ENCODE measurements at places on chromosomes 6 and 20.

DNA sequence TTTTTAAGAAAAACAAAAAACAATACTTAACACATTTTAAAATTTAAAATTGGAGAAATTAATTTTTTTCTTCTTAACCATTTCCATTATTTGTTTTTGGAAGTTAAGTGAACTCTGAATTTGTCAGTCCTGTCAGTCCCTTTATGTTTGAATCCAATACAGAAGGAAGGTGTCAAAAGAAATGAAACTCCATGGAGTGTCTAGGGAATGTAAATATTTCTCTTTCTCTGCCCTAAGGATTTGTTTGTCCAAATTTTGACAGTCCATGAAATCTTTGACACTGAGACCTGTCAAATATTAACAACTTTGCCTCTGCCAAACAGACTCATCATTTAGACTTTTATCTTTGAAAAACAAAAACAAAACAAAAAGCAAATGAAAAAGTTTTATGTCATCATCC lies 166.4 kb downstream of the EPHA7 start:
- DNase-seq = no peak

GRCh38 chr6:159170999-159171712 lies 2.0 kb downstream of the FNDC1 start:
- DNase-seq = no peak

GRCh38 chr6:83218646-83219045 lies 25.5 kb downstream of the RWDD2A start:
- no peak for DNase-seq

DNA sequence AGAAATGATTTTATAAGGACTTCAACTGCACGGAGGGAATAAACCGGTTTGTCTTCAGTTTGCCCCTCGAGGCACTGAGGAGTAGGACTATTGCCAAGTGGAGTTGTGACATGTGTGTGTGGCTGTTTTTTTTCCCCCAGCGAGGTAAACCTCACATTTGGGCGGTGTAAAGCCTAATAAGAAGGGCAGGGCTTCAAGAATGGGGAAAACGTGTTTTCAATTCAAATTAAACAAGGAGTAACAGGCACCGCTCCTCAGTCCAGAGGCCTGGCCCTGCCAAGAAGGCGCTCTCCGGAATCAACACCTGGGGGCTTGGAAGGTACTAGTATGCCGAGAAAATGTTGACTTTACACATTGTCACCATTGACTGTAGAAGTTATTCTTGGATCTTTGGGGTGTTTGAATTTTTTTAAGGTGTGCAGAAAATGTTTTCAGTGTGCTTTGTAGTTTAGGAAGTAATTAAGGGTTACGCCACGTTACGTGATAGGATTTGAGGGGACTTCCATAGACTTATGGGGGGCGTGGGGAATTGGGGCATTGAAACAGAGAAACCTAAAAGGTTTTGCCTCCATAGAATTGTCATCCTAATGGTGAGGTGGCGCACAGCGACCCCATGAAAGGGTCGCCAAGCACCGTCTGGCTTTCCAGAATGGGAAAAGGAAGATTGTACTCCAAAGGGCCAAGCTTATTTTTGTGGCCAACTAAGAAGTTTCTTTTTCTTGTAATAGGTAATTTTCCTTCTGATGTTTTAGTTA lies 791 bp downstream of the ADGRG6 start:
- no peak for DNase-seq

DNA sequence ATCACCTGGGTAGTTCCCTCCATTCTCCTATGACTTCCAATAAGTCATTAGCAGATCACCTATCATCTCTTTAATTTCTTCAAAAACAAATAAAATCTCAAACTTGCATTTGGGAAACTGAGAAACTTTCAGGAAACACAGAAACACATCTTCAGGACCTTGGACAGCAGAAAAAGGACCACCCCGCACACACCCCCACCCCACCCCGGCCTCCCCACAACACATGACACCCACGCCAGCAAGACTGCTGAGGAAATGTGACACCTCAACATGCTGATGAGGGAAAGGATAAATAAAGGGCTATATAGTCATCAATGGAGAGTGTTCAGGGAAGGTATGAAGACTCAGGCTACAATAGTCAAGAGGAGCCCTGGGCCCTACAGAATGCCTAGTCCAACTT lies 15.6 kb upstream of the TRIM39 start:
- DNase-seq = no peak

GRCh38 chr6:111423055-111423633 lies 59.9 kb downstream of the REV3L start:
- no peak for DNase-seq

DNA sequence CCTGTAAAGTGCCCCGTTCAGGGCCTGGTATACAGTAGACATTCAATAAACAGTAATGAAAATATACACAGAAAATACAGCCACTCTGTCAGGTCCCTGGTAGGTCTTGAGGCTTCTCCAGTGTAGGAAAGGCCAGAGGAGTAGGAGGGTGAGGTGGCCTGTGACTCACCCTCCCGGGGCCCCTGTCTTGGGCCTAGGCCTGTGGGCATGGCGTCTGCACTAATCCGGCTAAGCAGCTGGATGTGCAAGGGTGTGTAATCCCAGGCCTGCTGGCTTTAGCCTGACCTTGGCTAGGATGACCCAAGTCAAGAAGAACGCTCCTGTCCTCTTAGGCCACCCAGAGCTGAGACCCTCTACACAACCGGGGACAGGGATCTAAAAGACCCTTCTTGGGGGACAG lies 84.9 kb downstream of the KCNB1 start:
- no peak for DNase-seq

GRCh38 chr6:165833355-165833754 lies 170.3 kb upstream of the PDE10A start:
- DNase-seq = no peak

DNA sequence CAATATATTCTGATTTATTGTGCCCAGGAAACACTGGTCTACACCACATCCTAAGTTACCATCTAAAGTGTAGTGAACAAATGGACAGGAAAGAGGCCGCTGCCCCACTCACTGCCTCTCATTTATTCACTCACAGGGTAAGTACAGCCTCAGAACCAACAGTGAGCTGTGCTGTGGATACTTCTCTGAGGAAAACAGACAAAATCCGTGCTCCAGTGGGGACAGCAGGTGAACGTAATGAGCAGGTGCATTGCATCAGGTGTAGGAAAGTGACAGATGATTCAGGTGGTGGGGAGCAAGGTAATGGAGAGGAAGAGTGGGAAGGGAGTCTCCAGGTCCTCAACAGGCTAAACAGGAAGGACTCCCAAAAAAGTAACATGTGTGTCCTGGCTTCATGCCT lies 8.4 kb upstream of the ULBP2 start:
- no peak for DNase-seq

DNA sequence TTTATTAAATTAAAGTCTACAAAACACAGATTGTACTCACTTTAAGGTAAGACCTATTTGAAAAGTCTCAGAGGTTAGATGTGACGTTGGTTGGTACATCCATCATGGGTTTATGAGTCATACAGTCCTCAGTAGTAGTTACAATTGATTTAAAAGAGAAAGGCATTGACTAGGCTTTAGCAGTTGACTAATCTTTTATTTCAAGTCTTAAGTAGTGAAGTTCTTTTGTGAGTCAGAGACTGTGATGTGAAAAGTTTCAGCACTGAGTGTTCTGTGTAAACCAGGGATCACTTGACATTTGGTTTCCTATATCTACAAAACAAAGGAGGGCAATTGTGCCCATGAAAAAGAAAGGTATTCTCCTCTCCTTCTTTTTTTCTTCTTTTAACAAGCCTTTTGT lies 221.3 kb downstream of the GRIK2 start:
- no peak for DNase-seq

GRCh38 chr6:122381494-122382265 lies 17.8 kb upstream of the HSF2 start:
- peak; percentile 38 for DNase-seq

Data from activated T-cell treated with anti-CD3 and anti-CD28 coated beads for 24 hours (primary cell).